ENCODE measurements at places on chromosomes 7 and 10.

- DNase-seq: no peak
These were observed 195.0 kb upstream of the AGK start for GRCh38 chr7:141356161-141356560.

DNA sequence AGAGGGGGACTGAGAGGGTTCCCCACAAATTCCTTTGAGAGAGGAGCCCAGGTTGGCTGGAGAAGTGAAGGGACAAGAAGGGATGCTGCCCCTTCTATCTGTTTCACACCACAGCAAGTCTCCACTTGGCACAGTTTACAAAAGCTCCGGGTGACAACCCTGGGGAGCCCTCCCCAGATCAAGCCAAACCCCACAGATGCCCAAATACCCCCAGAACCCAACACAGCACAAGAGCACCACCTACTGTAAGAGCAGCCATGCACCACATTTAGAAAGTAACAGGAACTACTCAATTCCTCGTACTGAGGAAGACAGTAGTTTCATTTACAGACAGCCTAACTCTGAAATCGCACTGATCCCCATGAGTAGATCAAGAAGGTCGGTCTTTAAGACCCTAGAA is 67.8 kb upstream of the ATP6V0A4 start:
- no peak for DNase-seq

DNA sequence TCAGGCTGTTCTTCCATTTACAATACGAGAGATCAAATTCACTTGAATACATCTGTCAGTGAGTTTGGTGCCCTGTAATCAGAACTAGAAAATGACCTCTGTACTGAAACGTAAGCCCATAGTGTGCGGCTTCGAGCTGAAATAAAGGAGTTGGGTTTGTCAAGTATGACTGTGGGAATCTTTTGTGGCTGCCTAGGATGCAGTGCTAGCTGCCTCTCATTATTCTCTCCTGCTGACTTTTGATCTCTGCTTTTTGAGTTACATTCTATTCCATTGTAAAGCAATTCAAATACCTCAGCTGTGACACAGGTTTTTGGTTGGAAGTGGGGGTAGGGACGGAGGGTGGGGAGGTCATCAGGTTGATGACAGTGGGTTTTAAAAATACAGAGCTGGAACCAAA is 40.4 kb downstream of the ICA1 start:
- DNase-seq: no peak

DNA sequence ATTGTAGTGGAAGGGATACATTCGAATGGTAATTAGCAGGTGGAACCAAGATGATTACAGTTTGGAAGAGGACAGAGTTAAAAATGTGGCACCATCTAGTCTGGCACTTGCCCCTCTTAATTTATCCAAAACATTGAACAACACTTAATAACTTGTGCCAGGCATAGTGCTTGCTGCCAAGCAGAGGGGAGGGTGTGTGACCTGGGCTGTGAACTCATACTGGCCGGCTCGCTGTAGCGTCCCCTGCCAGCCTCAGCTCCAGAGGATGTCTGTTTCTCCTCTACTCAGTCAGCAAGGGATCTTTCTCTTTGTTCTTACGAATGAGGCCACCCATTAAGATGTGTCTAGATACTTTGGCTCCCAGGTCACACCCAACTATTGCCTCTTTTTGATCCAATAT is 179.4 kb upstream of the INHBA start:
- peak; percentile 3 for DNase-seq

DNA sequence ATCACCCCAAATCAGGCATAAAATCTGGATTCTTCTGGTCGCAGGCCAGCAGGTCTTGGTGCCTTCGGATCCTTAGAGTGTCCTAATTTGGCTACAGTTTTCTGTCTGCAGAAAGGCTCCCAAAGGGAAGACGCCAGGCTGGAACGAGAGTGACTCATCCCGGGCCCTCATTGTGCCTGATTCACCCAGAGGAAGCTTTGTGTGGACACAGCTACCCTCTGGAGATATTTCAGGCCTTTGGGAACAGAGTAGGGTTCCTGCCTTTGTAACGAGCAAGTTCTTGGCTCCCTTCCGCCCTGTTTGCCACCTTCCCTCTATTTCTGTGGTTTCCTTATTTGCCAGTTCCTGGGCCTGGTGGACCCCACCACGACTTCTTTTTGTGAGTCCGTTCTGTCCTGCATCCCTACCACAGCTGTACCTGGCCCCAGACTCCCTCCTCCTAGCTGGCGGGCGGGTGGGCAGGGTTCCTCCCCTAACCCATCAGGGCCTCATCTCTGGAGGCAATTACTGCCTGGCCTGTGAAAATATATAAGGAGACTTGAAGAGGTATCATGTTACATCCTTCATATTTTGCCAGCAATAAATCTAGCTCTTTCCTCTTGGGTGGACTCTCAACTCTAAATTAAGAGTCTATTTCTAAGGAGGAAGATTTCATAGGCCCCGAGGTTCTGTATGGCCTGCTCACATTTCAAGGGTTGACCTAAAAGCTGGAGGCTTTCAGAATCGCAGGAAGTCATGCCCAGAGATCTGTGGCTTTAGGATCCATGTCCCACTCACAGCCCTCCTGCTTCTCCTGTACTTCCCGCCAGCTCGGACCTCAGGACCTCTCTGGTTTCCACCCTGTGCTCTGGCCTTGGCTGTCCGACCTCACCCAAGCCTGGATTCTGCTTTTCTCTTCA is 219.2 kb upstream of the ZNF32 start:
- DNase-seq: no peak

- no peak for DNase-seq
These were observed 127.8 kb upstream of the RSU1 start for GRCh38 chr10:16944986-16945385.

- no peak for DNase-seq
These were observed 139.5 kb downstream of the FAM107B start for GRCh38 chr10:14635043-14635710.

- no peak for DNase-seq
These were observed 306.1 kb downstream of the LRMDA start for GRCh38 chr10:75737580-75737949.

GRCh38 chr7:137820677-137821420 is 25.9 kb downstream of the DGKI start:
- DNase-seq: peak; percentile 64

DNA sequence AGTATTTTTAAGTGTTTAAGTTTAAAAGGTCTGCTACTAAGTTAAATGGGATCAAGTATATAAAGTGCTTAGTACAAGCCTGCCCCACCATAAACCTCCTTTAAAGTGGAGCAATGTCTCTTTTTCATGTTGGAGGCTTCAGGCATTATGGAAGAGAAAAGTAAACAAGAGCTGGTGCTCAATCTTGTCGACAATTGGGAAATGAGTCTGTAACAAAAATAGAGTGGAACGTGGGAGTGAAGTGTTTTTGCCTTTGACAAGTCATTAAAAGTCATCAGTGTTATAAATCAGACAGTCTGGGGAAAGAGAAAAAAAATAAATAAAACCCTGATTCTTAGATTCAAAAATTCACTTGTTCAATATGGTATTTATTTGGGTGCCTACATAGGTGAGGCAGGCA is 44.7 kb downstream of the DNAJC12 start:
- no peak for DNase-seq

GRCh38 chr7:70787286-70787685 is 344.7 kb upstream of the GALNT17 start:
- DNase-seq: no peak

GRCh38 chr10:75776738-75777504 is 345.5 kb downstream of the LRMDA start:
- DNase-seq: no peak

DNA sequence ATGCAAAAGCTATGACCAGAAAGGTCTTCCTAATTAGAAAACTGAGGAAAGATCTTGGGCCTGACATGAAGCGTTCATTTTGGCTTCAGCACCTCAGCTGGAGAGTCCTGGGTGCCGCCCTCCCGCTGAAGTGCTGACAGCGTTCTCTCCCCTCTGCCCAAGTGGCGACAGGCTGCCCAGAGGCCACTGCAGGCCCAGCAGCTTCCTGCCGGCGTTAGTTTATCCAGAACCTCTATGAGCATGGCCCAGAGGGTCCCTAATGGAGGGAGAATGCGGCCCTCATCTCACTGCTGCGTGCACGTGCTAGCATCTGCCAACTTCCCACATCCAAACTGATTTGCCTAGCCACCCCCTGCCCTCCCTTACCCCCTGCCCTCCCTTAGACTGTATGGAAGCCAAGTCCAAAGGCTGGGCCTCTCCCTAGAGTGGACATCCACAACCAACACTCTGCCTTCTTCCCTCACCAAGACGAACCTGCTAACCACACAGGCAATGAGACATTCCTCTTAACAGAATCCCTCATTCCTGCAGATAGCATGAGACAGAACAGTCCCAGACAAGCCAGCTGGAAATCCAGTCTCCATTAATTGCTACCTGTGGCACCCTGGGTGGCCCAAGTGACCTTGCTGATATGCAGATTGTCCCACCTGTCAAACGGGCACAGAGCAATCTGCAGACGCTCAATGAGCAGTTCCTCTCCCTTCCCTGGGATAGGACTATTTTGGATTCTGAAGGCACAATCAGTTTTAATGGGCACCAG is 108.4 kb downstream of the C10orf90 start:
- DNase-seq: no peak

DNA sequence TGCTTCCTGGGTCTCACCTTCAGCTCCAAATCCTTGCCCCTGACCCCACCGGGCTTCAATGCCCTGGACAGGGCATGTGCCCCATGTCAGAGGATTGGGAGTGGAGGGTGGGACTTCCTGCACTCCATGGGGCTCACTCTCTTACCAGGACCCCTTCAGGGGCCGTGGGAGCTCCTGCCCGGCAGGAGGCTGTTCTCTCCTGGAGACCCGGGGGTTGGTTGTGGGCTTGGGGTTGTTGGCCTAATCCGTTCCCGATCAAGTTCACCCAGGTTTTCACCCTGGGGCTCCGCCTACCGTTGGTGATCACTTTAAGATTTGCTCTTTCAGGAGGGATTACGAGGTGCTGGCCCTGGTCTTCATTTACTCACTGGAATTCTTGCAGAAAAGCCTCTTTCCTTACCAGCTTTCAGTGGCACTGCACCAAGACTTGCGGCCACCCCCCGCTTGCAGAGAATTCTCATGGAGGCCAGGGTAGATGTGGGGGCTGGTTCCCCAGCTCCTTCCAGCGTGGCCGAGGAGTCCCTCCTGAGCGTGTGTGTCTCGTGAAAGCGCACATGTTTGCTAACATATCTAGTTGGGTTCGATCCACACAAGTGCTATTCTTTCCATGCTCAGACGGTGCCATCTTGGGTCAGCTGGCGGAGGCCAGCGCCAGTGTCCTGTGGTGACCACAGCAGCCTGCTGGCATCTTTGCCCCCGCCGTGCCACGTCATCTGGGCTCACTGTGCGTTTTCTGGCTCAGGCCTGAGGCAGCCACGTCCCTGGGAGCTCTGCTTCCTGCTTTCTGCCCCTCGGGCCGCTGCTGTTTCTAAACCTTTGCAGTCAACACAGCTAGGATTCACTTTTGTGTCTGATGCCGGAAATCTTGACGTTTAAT is 15.6 kb downstream of the PWWP2B start:
- DNase-seq: no peak

GRCh38 chr7:99679400-99680191 is at the start of gene CYP3A5:
Gene CYP3A5, minus strand, starts transcription at chr7:99679996. Its CDS starts 100 bp downstream, at chr7:99679896.
- DNase-seq: no peak

DNA sequence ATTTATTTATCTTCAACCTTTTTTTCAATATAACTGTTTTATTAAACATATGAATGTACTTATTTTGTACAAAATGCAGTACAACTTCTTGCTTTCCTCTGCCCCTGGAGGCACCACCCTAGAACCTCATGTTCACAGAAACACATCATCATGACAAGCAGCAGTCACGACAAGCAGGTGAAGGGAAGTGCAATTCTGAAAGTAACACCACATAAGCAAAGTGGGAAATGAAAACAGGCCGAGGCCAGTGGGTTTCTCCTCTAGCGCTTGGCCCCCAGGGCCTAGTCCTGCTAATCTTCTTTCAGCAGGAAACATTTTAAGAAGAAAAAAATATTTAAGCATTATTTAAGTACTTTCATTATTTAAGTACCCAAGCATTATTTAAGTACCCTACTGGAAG is 598.1 kb downstream of the SH2D4B start:
- no peak for DNase-seq

GRCh38 chr7:45278763-45279398 is 121.3 kb downstream of the RAMP3 start:
- DNase-seq: no peak

DNA sequence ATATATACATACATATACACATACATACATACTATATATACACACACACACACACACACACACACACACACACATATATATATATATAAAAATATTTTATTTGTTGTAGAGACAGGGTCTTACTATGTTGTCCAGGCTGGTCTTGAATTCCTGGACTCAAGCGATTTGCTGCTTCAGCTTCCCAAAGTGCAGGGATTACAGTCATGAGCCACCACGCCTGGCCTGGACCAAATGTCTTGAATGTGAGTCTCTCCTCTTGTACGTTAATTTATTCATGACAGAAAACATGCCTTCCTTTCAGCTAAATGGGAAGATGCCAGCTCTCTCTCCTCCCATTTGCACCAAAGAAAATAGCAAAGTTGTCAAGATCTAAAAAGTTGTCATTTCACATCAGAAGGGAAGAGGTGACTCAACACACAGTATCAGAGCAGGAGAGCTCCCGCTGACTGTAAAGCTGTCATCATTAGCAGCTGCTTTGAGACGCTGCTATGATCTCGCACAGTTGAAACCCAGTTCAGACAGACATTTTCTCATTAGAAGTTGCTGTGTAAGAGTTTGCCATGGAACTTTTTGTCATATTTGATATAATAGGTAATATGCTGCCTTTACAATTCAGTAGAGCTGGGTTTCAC is 224.3 kb downstream of the SFMBT2 start:
- no peak for DNase-seq

- no peak for DNase-seq
These were observed 549.5 kb upstream of the GRM3 start for GRCh38 chr7:86094166-86094669.

DNA sequence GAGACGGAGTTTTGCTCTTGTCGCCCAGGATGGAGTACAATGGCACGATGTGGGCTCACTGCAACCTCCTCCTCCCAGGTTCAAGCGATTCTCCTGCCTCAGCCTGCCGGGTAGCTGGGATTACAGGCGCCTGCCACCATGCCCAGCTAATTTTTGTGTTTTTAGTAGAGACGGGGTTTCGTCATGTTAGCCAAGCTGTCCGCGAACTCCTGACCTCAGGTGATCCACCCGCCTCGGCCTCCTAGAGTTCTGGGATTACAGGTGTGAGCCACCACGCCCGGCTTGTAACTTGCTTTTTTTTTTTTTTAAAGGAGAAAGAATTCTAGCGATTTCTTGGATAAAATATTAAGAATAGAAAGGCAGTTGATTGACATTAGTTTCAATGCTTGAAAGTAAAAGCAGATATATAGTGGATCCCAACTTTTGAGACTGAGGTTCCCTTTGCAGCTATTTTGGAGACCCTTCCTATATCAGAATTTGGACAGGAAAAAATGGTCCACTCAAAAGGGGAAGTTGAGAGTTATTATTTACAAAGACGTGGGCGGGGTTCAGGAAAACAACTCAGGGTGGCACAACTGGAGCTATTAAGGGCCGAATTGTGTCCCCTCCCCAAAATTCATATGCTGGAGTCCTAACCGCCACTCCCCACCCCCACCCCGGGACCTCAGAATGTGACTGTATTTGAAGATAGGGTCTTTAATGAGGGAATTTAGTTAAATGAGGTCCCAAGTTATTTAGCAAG is 1.3 kb upstream of the ERCC6 start:
- DNase-seq: no peak
